AG09309 (cell line): ENCODE measurements at places on chromosomes 12 and 14.

GRCh38 chr12:12927211-12928079 lies 24.5 kb downstream of the GPRC5D start:
- DNase-seq = no peak

GRCh38 chr12:77062846-77063461 lies 2.4 kb downstream of the E2F7 start:
- no peak for DNase-seq

GRCh38 chr14:64632056-64632455 lies 72.2 kb upstream of the PLEKHG3 start:
- no peak for DNase-seq

GRCh38 chr12:128970110-128970509 lies 116.8 kb downstream of the GLT1D1 start:
- DNase-seq = no peak

DNA sequence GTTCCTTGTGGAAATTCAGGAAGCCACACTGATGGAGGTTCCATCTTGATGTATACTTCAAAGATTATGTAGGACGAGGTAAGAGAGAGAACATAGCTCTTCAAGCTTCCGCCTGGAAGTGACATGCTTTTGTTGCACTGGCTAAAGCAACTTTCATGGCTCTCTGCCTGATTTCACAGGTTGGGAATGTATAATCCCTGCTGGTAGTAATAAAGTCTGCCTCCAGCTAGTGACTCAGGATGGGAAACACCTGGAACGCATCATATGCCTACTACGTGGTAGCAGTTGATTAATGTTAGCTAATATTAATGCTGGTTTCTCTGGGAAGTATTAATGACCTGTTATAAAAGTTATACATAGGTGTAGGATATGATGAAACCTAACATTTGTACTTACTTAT lies 71.1 kb downstream of the PELI2 start:
- DNase-seq = peak; percentile 42

DNA sequence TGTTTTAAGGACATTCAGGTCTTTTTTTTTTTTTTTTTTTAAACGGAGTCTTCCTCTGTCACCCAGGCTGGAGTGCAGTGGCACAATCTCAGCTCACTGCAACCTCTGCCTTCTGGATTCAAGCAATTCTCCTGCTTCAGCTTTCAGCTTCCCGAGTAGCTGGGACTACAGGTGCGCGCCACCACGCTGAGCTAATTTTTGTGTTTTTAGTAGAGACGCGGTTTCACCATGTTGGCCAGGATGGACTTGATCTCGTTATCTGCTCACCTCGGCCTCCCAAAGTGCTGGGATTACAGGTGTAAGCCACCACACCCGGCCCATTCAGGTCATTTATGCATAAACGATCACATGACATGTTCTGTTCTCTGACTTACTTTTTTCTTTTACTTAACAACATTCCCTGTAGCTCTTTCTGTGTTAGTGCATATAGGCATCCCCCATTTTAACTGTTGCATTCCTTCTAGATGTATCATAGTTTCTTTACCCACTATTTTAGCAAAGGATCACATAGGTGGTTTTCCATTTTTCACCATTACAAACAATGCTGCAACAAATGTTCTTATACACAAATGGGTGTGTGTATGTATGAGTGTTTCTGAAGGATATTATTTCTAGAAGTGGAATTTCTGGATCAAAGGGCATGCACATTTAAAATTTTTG lies 74.2 kb downstream of the ARF6 start:
- no peak for DNase-seq

GRCh38 chr14:77275601-77276017 lies 4.6 kb upstream of the NGB start:
- DNase-seq = no peak

GRCh38 chr12:115506822-115507559 lies 770.5 kb downstream of the MED13L start:
- DNase-seq = no peak

DNA sequence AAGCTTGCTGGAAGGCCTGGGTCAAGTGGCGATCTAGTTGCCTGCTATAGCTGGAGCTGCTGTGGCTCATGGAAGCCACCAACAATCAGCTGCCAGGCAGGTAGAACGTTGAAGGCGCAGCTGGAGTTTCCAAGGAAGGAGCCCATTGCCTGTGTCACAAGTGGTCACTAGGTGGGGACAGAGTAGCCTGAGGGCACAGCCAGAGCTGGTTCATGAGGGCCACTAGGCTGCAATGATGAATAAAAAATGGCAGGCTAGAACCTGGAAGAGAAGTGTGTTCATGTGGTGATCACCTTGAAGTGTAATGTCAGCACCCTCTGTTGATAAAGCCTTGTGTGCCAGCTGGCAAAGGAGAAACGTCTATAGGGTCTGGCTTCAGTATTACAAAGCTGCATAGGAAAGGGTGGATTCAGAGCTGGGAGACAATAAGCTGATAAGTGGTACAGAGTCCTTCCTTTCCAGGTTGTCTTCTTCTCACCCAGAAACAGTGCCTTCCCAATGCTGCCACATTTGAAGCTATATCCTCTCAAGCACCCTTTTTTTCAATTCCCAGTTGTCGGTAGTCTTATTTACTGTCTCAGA lies 165.8 kb downstream of the EMP1 start:
- no peak for DNase-seq

DNA sequence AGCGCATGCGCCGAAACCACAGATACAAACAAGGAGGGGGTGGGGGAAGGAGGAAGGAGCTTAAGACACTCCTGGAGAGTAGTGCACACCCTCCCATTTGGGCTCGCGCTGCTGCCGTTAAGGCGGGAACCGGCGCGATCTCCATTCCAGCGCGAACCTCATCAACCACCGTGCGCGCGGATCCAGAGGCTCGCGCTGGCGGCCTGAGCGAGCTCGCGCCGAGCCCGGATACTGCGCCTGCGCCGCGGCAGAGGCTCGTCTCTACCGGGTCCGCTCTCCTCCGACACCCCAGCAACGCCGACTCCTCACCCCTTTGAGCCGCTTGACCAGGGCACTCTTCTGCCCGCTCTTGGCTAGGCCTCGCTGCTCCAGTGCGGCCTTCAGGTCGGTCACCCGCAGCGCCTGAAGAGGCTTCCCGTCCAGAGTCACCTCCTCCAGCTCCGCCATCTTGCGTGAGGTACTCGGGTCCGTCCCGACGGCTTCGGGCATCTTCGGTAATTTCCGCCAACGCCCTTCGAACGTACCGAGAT lies at the start of gene ACIN1:
Gene ACIN1, minus strand, starts transcription at position 471 of the 530 bp plus-strand sequence. Its CDS starts 24 bp downstream, at position 447.
- DNase-seq = peak; percentile 55

GRCh38 chr12:39807043-39807442 lies 187.4 kb upstream of the ABCD2 start:
- DNase-seq = no peak

- DNase-seq = no peak
These were observed 73.0 kb upstream of the PRMT8 start for GRCh38 chr12:3417937-3418462.

DNA sequence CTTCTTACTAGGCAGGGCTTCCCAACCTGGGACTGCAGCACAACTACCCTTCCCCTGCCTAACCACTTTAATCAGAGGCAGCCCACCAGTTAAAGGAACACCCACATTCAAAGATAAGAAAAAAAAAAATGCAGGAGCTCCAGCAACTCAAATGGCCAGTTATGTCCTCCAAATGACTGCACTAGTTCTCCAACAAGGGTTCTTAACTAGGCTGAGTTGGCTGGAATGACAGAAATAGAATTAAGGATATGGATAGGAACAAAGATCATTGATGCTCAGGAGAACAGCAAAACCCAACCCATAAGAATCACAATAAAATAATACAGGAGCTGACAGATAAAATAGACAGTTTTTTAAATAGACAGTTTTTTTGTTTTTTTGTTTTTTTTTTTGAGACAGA lies 154.2 kb downstream of the PLCZ1 start:
- DNase-seq = no peak

DNA sequence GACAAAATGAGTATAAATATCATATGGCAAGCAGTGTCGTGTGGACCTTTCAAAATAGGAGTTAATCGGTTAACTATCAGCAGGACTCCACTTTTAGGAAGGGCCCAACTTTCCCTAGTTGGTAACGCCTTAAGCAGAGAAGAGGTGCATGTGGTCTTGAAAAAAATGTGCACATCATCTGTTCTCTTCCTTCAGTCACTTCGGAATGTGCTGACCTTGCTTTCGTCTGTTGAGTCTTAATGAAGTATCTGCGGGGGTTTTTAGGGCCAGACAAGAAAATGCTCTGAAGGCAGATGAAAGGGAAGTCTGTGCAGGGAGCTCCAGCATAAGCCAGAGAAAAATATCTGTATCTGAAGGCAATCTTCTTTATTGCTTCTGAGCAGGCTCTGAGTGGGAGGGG lies 185.2 kb downstream of the AEBP2 start:
- DNase-seq = no peak

GRCh38 chr12:95258151-95258550 lies 40.5 kb downstream of the VEZT start:
- no peak for DNase-seq

DNA sequence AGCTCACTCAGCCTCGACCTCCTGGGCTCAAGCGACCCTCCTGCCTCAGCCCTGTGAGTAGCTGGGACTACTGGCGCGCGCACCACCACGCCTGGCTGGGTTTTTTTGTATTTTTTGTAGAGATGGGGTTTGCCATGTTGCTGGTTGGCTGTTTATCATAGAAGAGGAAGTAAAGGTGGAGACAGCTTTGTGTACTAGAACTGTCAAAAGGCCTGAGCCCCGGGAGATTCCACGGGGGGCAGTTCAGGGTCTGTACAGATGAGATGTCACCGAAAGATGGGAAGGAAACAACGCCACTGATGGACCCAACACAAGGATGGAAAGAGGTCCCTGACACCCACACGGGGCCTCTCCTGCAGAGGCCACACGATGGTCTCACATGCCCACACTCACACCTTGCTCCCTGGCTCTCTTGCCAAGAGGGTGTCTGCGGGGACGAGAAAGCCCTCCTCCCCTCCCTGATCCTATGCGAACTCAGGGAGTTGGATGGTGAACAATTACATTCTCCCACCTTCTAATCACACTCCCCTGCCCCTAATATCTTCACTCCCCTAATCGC lies 66.6 kb downstream of the KDM2B start:
- no peak for DNase-seq

DNA sequence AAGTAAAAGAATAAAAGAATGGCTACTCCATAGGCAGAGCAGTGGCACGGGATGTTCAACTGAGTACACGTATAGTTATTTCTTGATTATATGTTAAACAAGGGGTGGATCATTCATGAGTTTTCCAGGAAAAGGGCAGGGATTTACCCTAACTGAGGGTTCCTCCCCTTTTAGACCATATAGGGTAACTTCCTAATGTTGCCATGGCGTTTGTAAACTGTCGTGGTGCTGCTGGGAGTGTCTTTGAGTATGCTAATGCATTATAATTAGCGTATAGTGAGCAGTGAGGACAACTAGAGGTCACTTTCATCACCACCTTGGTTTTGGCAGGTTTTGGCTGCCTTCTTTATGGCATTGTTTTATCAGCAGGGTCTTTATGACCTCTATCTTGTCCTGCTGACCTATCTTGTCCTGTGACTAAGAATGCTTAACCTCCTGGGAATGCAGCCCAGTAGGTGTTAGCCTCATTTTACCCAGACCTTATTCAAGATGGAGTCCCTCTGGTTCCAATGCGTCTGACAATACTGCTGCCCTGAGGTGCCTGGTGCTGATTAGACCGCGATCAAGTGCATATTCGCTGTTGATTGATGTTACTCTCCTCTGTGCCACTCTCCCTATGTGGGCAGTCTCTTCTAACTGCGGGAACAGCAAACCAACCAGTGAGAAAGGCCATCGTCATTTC lies 67.6 kb upstream of the AMN1 start:
- DNase-seq = no peak

- no peak for DNase-seq
These were observed 135.3 kb downstream of the FGD4 start for GRCh38 chr12:32534698-32535097.

DNA sequence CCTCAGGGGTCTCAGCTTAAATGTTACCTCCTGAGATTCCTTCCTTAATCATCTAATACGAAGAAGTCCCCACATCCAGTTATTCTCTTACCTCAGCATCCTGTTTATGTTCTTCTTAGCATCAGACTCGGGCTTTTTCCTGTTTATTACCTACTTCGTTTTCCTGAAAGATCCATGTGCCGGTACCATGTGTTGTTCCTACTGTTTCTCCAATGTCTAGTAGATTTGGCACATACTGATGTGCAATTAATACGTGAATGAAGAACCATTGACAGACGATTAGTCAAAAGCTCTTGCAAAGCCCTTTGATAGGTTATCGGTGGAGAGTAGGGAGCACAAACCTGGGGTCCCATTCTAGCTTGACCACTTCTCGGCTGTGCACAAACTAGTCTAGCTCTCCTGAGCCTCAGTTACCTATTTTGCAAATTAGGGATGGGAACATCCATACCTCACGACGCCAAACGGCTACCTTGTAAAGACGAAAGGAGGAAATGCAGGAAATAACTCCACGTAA lies 735 bp upstream of the MAPKAPK5 start:
- DNase-seq = no peak
